ENCODE measurements at places on chromosomes 12 and 14.

GRCh38 chr12:115474539-115475353 is 790.8 kb upstream of the TBX3 start:
- DNase-seq, result no peak

DNA sequence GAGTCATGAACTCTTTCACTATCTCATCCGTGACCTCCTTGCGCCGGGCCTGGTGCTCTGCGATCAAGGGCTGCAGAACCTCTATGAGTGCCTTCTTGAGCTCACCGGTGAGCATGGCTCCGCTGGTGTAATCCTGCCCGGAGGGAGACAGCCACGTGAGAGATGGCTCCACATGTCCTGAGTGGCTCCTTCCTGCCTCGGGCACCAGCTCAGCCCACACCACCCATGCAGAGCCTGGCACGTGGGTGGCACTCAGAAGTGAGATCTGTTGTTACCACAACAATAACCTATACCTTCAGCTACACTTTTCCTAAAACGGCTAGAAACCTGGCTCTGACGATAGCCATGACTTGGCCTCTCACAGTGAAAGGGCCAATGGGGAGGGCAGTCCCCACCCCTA is 11.8 kb downstream of the SLC25A47 start:
- DNase-seq, result no peak

GRCh38 chr12:41552588-41552987 is 364.5 kb downstream of the PDZRN4 start:
- no peak for DNase-seq

GRCh38 chr12:112862636-112863290 is 44.0 kb upstream of the OAS1 start:
- DNase-seq, result no peak

GRCh38 chr12:120866108-120866507 is 38.0 kb downstream of the SPPL3 start:
- DNase-seq, result no peak

- no peak for DNase-seq
Observed at GRCh38 chr14:38063711-38064320, 143.9 kb upstream of the SSTR1 start.

DNA sequence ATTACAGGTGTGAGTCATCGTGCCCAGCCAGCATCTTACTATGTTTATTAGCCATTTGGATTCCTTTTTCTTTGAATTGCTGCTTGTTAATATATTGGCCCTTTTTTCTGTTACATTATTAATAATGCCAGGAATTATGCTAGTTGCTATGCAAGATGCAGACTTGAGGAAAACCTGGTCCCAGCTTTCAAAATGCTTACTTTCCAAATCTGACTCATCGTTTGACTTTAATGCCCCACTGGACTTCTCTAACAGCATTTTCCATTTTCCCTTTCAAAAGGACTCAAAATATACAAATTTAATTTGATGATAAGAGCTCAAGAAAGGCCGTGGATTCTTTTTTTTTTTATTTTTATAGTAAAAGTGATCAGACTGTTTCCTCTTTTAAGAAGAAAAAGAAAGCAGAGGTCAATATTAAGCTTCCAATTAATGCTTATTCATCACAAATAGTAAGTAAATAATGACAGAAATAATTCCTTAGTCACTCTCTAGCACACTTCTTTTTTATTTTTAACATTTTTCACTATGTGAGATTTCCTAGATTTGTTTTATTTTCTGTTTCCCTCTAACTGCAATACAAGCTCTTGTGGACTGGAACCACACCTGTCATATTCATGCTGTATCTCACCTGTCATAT is 146.1 kb upstream of the FGD4 start:
- no peak for DNase-seq

All from GM12891 (cell line).